ENCODE measurements at places on chromosomes 2 and 18. TPM values are rescaled to one million over a fixed set of nuclear protein-coding genes. Genes with fewer than 3 reads are reported as not detected.

The ALPG gene
- not detected for total RNA-seq

The NT5C1B gene
- not detected for total RNA-seq

The LYPD6B gene
- 12.5 TPM for total RNA-seq

The VSNL1 gene
- total RNA-seq, result 23.1 TPM
